Activated B cell treated with CpG ODN at 0.5 μM for 24 hours (primary cell): ENCODE measurements at places on chromosomes 12 and 14.

- no peak overlapping the region for H3K27ac ChIP-seq
- no peaks in the 10 kb centered on the region for H3K36me3 ChIP-seq
- DNase-seq = no peak
- H3K4me1 ChIP-seq = no peaks in the 10 kb centered on the region
- peaks cover 17% of the 10 kb centered on the region for H3K27me3 ChIP-seq
These were observed 394.2 kb downstream of the DPF3 start for GRCh38 chr14:72499746-72500145.

- DNase-seq = no peak
- no peaks in the 10 kb centered on the region for H3K4me1 ChIP-seq
- H3K4me3 ChIP-seq = no peak overlapping the region
- no peak overlapping the region for H3K27ac ChIP-seq
- H3K36me3 ChIP-seq = no peaks in the 10 kb centered on the region
- H3K27me3 ChIP-seq = no peaks in the 10 kb centered on the region
These were observed 118.7 kb upstream of the TSPAN8 start for GRCh38 chr12:71276541-71276940.

GRCh38 chr14:97401714-97402113, 604.5 kb downstream of the VRK1 start:
- no peaks in the 10 kb centered on the region for H3K36me3 ChIP-seq
- no peak for DNase-seq
- no peaks in the 10 kb centered on the region for H3K27me3 ChIP-seq
- H3K4me3 ChIP-seq = no peak overlapping the region

DNA sequence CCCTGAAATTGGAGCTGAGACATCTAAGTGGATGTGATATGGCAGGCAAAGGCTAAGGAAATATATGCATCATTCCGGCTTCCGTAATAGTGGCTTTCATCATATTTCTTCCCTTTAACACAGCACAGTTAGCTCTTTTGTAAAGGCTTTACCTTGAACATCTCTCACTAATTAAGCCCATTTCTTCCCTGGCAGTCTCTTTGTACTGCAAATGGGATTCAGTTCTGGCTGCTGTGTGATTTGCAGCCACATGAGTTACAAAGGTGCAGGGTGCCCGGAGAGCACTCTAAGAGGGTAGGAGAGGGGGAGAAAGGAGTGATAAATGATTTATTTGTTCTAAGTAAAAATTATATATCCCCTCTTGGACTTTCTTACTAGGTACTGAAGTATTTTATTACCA, 232.1 kb upstream of the CCDC196 start:
- no peaks in the 10 kb centered on the region for H3K36me3 ChIP-seq
- H3K27me3 ChIP-seq = peaks cover 2% of the 10 kb centered on the region
- H3K27ac ChIP-seq = no peak overlapping the region
- DNase-seq = no peak

DNA sequence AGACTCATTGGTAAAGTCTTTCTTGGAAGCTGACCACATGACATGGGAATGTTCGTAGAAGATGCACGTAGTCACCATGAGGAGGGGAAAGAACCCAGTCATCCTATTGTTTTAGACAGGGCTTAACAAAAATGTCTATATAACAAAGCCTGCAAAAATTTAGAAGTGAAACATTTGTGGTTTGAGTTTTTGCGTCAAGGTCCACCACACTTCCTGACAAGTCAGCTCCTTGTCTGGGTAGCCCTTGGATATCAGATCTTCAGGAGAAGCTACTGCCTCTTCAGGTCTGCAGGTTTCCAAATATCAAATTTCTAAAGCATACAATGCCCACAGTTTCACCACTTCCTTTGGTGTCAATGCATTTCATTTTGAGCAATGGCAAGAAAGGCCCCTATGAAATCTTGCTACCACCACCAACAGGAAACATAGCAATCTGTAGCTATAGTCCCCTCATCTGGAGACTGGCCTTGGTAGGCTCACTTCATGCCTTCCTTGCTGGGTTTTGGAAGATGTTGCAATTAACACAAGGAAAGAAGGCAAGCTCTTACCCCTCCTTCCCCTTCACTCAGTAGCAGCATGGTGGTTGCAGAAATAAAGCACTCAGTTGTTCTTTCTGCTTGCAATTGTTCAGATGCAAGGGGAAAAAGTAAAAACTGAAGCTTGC, 235.2 kb downstream of the PCNX1 start:
- no peak overlapping the region for H3K27ac ChIP-seq
- DNase-seq = no peak
- H3K36me3 ChIP-seq = no peaks in the 10 kb centered on the region
- no peak overlapping the region for H3K4me3 ChIP-seq
- peaks cover 28% of the 10 kb centered on the region for H3K4me1 ChIP-seq

- peaks cover 92% of the 10 kb centered on the region for H3K4me1 ChIP-seq
- no peak for DNase-seq
- peak overlapping the region; percentile 99 for H3K27ac ChIP-seq
- no peaks in the 10 kb centered on the region for H3K27me3 ChIP-seq
- H3K4me3 ChIP-seq = peak overlapping the region; percentile 58
- H3K36me3 ChIP-seq = peaks cover 2% of the 10 kb centered on the region
These were observed 464.8 kb downstream of the RAD51B start for GRCh38 chr14:68284333-68284732.

DNA sequence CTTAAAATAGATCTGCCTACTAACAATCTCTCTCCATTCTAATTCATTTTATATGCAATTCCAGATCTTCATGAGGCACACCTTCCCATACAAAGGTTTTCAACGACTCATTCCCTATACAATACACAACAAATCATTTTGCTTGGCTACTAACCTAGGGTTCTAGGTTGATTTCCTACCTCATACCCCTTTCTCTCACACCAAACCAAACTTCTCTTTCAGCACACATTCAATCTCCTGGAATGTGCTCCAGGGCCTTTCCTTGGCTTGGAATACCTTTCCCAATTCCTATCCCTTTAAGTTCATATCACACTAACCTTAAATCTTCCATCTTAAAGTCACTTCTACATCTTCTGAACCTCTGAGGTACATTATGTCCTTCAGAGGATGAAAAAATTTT, 38.7 kb upstream of the MTERF2 start:
- no peaks in the 10 kb centered on the region for H3K27me3 ChIP-seq
- H3K27ac ChIP-seq = no peak overlapping the region
- peaks cover 3% of the 10 kb centered on the region for H3K36me3 ChIP-seq
- DNase-seq = no peak
- no peaks in the 10 kb centered on the region for H3K4me1 ChIP-seq

DNA sequence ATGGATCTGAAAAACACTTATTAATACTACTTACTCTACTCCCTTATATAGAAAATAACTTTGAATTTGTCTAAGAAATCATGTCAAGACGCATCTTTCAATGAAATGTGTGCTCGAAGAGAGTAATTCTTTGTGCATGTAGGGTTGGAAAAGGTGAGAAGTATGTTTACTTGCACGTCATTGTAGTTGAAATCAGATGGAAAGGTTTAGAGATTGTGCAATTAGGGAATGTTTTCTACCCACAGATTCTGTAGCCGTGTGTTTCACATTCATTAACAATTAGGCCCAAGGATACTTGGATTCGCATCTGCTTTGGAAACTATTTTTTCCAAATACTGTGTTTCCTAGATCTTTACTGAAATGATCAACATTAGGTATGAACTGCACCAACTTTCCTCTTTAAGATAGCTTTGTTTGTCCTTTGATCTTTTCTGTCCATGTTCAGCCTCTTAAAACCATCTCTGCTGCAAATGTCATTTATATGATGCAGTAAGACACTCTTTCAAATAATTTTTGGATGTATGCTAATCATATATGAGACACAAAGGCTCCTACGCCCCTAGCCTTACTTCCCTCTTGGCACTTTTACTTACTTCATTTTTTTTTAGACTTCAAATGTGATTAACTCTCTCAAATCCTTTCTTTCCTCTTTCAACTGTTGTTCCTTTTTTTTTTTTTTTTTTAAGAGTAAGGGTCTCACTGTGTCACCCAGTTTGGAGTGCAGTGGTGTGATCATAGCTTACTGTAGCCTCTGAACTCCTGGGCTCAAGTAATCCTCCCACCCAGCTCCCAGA, 58.0 kb upstream of the PSMA6 start:
- peaks cover 9% of the 10 kb centered on the region for H3K36me3 ChIP-seq
- no peak overlapping the region for H3K27ac ChIP-seq
- H3K4me3 ChIP-seq = no peak overlapping the region
- H3K27me3 ChIP-seq = no peaks in the 10 kb centered on the region
- no peak for DNase-seq

GRCh38 chr14:36367985-36368774, 47.7 kb upstream of the MBIP start:
- H3K27ac ChIP-seq = no peak overlapping the region
- no peaks in the 10 kb centered on the region for H3K4me1 ChIP-seq
- H3K4me3 ChIP-seq = no peak overlapping the region
- peaks cover 8% of the 10 kb centered on the region for H3K27me3 ChIP-seq
- no peaks in the 10 kb centered on the region for H3K36me3 ChIP-seq
- no peak for DNase-seq

DNA sequence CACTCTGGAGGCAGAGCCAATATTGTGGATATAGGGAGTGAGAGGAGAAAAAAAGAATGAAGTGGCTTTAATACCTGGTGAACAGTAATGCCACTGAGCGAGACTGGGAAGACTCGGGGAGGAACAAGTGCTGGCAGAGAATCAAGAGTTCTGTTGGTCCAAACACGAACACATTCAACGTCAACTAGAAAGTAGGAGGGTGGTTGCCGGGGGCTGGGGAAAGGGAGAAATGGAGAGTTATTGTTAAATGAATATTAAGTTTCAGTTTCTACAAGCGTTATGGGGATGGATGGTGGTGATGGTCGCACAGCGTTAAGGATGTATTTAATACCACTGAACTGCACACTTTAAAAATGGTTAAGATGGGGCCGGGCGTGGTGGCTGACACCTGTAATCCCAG, 2.8 kb downstream of the SPRING1 start:
- DNase-seq = no peak
- H3K27me3 ChIP-seq = no peaks in the 10 kb centered on the region
- peaks cover 35% of the 10 kb centered on the region for H3K4me1 ChIP-seq
